ENCODE measurements at places on chromosomes 1 and 21.

DNA sequence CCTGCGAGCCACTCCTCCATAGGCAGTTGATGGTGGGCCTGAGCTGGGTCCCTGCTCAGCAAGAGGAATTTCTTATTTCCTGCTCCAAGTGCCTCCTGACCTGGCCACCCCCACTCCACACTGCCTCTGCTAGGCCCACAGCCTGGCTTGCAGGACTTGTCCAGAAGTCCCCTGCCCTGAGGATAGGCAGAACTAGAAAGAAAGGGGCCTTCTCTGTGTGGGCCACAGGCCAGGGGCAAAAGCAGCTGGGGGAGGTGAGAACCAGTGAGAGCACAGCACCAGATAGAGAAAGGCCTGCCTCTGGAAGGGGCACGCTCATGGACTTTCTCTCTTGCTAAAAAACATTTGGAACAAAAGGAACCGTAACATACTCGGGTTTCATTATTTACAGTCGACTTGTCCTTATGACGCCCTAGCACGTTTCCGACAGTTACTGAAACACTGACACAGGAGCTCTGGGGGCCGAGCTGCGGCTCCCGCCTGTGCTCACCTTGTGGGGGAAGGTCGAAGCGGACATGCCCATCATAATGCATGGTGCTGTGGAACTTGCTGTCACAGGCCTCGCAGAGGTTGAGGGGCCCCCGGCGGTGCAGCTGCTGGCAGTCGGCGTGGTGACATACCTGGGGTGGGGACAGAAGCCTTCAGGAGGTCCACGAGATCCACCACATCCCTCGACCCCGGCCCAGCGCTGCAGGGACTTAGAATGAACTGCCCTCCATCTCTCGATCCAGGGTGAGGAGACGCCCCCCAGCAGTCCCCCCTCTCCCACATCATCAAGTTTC is 11.3 kb upstream of the TNFRSF25 start:
- no peak for DNase-seq

GRCh38 chr1:6080469-6080868 is 34.8 kb downstream of the KCNAB2 start:
- no peak for DNase-seq

DNA sequence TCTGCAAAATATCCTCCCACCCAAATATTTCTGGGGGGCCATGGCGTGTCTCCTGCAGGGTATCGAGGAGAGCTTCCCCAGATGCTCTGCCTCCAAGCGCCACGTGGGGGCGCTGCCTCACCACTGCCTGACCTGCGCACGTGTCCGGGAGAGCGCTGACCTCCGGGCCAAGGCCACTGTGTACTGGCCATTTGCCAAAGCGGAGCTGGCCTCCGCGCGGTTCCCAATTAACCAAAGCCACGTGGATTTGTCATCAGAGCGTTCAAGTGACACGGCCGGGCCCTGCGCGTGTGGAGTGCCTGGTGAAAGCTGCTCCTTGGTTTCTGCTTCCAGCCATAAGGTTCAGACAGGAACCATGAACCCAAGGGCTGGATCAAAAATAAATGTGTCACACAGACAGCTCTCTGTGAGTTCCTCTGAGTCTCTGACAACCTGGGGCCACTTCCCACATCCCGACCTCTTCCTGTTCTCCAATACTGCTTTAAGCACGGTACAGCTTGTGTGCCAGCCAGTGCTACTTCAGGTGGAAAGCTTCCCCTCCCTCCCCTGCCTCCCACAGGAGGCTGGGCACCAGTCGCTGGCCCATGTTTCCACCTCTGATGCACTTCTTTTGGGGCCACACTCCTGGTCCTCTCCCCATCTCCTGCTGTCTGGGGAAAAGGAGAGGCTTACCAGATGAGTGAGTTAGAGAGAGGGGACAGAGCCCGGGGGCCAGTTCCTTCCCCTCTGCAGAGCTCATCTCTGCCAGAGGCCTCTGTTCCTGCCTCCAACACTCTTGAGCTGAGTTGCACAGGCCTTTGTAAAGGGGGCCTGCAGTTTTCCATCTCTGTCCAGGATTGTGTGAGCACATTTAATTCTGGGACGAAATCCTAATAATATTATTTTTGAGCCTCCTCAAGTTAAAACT is 26.1 kb downstream of the ZP4 start:
- DNase-seq, result no peak

GRCh38 chr21:35814858-35815619 is 245.3 kb downstream of the SETD4 start:
- DNase-seq, result no peak

DNA sequence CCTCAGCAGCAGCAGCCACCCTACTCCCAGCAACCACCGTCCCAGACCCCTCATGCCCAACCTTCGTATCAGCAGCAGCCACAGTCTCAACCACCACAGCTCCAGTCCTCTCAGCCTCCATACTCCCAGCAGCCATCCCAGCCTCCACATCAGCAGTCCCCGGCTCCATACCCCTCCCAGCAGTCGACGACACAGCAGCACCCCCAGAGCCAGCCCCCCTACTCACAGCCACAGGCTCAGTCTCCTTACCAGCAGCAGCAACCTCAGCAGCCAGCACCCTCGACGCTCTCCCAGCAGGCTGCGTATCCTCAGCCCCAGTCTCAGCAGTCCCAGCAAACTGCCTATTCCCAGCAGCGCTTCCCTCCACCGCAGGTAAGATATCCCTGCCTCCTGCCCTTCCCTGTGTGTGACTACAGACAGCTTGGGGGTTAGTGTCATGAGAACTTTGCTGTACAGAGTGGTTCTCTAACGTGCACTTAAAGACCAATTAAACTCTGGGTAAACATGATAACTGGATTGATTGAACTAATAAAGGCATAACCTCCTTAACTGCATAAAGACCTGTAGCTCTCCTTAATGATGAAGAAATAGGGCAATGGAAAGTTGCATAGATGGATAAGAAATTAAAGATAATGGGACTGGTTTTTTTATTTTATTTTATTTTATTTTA is 35.6 kb downstream of the ARID1A start:
- DNase-seq, result no peak

DNA sequence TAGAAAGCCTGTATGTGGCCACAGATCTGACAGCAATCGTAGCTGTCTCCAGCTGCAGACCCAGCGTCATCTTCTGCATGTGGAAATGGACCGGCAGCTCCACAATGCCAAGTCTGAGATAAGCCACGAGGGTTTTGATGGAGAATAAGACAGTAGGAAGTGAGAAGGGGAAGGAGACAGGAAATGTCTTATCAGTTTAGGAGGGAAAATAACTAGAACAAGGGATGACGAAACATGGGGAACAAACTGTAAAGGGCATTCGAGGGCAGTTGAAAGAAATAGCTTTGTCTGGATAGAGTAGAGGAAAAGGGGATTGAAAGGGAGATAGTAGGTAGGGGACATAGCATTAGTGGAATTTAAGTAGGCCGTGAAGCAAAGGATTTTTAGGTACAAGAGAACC is 74.0 kb upstream of the CTTNBP2NL start:
- DNase-seq, result peak; percentile 35
